Fibroblast of villous mesenchyme (primary cell): ENCODE measurements at places on chromosomes 2 and 18. TPM values are rescaled to one million over a fixed set of nuclear protein-coding genes. Genes with fewer than 3 reads are reported as not detected.
A peak's percentile ranks its signal among the peaks of the same experiment; 100 is the strongest.

Gene TMEM185B
- 27.4 and 36.3 TPM in 2 replicates for total RNA-seq

DNA sequence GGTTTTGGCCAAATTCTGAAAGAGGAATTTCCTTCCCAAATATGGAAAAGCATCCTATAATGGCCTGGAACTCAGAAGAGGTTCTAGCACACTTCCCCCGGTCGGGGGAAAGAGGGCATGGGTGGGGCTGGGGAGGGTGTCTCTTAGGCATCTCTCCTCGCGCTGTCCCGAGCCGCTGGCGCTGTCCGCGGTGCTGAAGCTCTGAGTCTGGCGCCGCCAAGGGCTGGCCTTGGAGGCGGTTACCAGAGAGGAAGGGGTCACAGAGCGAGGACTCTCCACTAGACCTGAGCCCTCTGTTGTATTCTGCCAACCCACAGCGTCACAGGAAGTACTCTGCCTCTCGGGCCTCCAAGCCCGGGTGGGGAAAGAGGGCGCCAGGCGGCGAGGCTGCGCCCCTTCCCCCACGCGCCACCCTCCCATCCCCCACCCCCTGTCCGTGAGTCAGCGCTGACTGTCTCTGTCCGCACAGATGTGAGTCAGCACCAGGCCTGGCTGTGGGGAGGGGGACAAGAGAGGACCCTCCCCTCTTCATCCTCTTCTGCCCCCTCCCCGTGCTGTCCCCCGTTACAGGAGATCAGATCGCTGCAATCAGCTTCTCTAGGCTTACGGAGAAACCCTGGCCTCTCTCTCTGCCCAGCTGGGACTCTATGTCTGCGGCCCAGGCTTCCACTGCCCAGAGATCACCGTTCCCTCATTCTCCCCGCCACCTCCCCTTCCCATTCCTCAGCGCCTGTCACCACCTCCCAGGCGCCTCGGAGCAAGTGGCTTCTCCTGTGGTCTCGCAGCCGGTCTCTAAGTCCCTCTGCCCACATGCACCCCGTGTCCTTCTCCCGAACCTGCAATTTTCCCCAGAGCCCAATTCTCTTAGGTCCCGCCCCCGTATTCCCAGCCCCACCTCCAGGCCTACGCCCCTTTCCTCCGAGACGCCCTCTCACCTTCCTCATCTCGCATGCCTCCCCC lies 779 bp downstream of the PTPRN start:
- DNase-seq, result peak; percentile 63

GRCh38 chr18:70194227-70194890 lies 11.1 kb downstream of the RTTN start:
- DNase-seq, result no peak

DNA sequence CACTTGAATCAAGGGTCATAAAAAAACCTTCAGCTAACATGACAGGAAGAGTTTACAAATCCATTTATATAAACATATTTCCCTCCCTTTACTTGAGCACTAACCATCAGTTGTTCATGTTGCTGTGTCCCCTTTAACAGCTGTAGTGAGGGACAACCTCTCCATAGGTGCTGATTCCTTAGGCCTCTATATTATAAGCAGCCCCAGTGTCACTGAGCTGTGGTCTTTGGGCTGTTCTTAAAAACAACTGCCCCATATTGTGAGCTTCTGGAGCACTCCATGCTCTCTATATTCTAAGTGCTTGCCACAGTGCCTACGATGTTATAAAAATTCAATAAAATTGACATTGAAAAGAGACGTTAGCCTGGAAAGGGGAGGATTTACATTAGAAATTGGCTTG lies 175.3 kb downstream of the ZNF385B start:
- DNase-seq, result no peak

Gene COL4A4
- total RNA-seq, result under 0.01 and 0.43 TPM in 2 replicates

- no peak for DNase-seq
Measured at GRCh38 chr2:177673602-177674595, 281.3 kb downstream of the AGPS start.

Gene NEURL3
- not detected in 2 replicates for total RNA-seq

Gene CFLAR
- total RNA-seq, result 65.1 and 143 TPM in 2 replicates

- no peak for DNase-seq
Measured at GRCh38 chr18:23137097-23137635, 1.9 kb downstream of the CABLES1 start.

GRCh38 chr2:230160112-230160660 lies 59.6 kb downstream of the SP110 start:
- DNase-seq, result peak; percentile 64

- no peak for DNase-seq
Measured at GRCh38 chr2:69837533-69837932, 8.1 kb downstream of the GMCL1 start.

- no peak for DNase-seq
Measured at GRCh38 chr2:102771114-102771513, 9.3 kb downstream of the TMEM182 start.

Gene NDUFAF7
- 9.7 and 13.0 TPM in 2 replicates for total RNA-seq

DNA sequence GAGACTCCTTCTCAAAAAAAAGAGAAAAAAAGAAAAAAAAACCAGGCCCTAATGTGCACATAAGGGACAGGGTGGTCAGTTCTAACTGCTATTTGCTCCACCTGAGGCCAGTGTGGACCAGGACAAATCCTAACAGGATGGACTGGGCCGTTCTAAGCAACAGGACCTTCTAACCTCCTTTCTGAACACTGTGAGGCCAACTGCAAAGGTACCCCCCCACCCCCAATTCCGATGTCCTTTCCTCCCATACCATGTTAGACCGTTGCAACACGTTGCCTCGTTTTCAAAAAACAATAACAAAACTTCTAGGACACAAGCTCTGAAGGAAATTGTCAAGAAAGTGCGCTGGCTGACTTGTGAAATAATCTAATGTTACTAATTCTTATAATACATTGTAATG lies 1.2 kb downstream of the THAP4 start:
- DNase-seq, result peak; percentile 56

GRCh38 chr2:72762276-72762675 lies 63.6 kb downstream of the EXOC6B start:
- DNase-seq, result no peak

- DNase-seq, result no peak
Measured at GRCh38 chr2:197993363-197993762, 189.0 kb downstream of the PLCL1 start.

- DNase-seq, result peak; percentile 33
Measured at GRCh38 chr18:46718501-46719341, 38.1 kb downstream of the ST8SIA5 start.

DNA sequence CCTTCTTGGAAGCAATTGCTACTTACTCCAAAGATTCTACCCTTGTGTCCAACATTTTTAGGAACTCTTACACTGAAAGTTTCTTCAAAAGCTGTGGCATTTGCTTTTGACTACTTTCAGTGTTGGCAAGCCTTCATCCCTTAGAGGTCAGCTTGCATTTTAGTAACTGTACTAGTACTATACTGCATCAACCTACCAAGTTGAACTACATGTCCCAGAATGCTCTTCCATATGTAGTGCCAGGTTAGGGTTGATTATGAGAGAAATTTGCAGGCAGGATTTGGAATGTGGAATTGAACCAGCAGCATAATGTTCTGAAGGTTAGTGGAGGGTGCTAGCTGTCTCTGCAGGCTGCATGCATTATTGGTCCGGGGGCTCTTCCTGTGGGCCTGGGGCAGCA lies 218.3 kb upstream of the FBXO11 start:
- no peak for DNase-seq

Gene KCTD1
- 13.9 and 18.6 TPM in 2 replicates for total RNA-seq

GRCh38 chr2:177746358-177746757 lies 326.2 kb downstream of the PDE11A start:
- no peak for DNase-seq

GRCh38 chr18:74630804-74631203 lies 33.1 kb downstream of the ZNF407 start:
- no peak for DNase-seq

Gene PFN4
- total RNA-seq, result 0.43 and 0.64 TPM in 2 replicates

DNA sequence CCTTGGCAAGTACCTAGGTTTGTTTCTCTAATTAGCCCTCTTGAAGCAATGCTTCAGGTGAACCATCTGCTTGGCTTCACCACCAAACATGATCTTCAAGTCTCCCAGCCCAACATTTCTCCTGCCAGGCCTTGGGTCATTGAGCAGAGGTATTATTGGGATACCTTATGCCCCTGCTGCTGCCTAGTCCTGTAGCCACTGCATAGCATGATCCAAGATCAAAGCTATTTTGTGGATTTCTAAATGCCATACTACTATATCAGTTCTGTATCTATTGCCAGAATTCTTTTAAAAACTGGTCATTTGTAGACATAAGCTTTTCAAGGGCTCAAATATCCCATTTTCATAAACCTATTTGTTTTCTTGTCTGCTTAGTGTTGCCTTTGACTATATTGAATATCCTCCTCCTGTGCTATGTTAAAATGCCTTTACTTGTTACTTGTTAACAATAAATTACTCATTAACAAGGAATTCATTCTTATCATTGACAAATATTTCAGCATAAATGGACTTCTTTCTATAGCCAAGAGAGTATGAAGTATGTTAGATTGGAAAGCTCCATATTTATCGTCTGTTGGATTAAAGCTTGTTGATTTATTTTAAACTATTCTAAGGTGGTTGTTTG lies 204.5 kb upstream of the RBBP8 start:
- DNase-seq, result no peak

Gene CASP8
- total RNA-seq, result 14.2 and 22.0 TPM in 2 replicates

- no peak for DNase-seq
Measured at GRCh38 chr2:74931940-74932339, 26.5 kb upstream of the POLE4 start.

DNA sequence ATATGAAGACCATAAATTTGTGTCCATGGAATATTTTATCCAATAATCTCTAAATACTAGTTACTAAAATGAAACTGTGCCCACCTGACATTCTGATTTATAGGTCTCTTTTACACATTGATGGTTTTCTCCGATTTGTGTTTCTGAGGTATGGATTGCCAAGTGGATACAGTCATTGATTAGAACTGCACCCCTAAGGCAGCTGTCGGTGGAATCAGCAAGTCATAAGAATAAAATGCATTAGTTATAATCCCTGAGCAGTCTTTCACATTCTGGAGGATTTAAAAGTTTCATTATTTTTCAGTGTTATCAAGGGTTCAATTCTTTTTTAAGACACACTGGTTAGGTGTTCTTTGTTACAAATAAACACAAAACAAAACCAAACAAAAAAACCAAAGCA lies 6.0 kb downstream of the CAVIN2 start:
- no peak for DNase-seq

DNA sequence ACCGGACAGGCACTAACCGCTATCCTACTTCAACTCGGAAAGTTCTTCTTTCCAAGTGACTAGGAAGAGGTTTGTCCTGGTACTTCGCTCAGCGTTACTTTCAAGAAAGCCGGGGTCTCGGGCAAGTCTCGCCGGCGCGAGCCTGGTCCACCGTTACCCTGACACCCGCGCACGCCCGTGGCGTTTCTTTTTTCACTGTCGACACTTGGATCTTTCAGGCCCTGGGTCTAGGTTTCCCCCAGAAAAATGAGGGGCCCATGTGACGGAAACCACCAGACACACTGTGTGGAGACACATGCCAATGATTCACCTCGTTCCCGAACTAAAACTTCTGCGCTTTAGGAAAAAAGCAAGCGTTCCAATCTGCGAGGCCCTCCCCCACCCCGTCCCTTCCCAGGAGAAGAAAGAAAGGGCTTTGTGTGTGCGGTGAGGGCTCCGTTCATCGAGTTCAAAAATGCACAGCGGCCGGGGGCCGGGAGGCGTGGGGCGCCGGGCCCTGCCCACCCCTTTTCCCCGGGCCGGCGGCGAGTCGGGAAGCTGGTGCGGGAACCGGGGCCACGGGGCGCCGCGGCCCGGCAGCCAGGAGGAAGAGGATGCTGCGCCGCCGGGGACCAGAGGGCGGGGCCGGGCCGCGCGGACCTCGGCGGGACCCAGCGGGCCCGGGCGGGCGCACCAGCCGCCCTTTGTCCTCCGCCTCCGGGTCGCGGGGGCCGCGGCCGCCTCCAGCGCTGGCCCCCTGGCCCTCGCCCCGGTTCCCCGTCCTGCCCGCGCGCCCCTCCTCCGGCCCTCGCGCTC lies 2.6 kb downstream of the ZNF521 start:
- peak; percentile 25 for DNase-seq
